ENCODE measurements at places on chromosomes 16 and 17.

DNA sequence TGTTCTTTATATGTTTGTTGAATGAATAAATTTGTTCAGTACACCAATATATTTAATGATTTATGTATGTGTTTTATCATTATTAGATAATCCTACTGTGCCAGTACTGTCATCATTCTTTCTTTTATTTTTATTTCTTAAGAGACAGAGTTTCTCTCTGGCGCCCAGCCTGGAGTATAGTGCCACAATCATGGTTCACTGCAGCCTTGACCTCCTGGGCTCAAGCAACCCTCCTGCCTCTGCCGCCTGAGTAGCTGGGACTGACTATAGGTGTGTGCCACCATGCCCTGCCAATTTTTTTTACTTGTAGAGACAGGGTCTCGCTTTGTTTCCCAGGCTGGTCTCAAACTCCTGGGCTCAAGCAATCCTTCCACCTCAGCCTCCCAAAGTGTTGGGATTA lies 41.8 kb downstream of the PAFAH1B1 start:
- DNase-seq = no peak

DNA sequence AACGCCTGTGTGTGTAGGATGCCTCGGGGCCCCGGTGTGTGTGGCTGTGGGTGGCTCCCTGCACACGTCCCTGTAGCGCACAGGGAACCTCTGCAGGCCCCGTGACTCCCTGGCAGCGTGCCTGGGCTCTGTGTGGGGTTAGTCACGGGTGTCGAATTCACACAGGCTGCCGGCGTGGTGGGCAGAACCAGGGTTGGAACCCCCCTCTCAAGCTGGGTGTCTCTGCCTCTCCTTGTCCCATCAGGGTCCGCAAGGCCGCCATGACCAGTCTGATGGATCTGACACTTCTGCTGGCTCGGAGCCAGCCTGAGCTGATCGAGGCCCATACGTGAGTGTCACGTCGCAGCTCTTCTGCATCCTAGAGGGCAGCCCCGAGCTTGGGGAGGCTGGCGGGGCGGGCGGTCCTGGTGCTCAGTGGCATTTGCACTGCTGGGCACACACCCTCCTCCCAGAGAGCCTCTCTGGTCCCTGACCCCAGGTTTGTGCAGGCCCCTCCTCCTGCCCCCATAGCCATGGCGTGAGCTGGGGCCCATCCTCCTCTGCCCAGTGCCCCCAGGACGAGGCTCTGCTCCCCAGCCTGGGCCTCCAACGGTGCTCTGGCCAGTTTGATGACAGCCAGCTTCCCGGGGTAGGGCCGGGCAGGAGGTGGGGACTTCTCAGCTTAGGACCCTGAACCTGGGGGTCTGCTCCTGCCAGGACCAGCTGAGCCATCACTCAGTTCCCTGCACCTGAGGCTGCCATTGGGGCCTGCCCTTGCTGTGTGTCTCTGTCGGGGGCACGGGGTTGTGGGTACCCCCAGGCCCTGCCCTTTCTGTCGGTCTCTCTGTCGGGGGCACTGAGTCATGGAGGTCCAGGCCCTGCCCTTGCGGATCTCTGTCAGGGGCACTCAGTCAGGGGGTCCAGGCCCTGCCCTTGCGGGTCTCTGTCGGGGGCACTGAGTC lies 88.1 kb upstream of the ZNF750 start:
- no peak for DNase-seq

- DNase-seq = peak; percentile 8
Observed at GRCh38 chr16:57264950-57265371, 19.5 kb downstream of the PLLP start.

DNA sequence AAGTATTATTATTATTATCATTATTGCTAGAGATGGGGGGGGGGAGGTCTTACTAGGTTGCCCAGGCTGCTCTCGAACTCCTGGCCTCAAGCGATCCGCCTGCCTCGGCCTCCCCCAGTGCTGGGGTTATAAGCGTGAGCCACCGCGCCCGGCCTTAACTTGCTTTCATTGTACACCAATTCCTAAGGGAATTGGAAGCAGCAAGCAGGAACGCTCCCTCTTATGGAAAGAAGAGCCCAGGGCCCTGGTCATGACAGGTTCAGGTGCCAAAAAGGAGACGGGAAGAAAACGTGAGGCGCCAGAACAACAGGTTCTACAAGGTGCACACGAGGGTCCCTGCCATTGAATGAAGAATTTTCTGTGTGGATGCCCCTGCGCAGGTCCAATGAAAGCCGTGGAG lies 540 bp upstream of the RPL38 start:
- no peak for DNase-seq

- no peak for DNase-seq
Observed at GRCh38 chr17:76660656-76661042, 17.1 kb upstream of the ST6GALNAC1 start.

- DNase-seq = no peak
Observed at GRCh38 chr17:45081047-45081703, 20.1 kb downstream of the NMT1 start.

- no peak for DNase-seq
Observed at GRCh38 chr17:40373324-40373723, 8.8 kb upstream of the GJD3 start.

DNA sequence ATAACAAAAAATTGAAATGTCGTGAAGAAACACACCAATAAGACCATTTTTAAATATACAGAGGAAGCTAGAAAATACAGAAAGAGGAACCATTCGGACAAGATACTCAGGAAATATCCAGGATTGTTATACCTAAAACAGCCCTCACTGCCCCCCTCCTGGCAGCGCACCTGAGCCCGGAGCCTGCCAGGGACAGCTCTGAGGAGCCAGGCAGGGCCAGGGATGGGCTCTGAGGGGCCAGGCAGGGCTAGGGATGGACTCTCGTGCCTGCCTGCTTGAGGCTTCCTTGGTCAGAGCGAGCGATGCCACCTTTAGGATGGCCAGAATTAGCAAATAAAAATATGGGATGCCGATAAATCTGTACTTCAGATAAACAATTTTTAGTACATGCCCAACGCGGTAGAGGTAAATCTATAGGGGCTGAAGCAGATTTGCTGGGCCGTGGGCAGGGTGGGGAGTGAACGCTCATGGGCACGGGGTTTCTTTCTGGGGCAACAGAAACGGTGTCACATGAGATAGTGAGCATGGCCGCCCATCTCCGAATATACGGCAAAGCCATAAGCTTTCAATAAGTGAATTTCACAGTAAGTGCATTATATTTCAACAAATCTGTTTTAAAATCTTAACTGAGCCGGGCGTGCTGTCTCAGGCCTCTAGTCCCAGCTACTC lies 18.2 kb upstream of the CSNK1D start:
- DNase-seq = no peak

- DNase-seq = no peak
Observed at GRCh38 chr16:17170435-17170834, 300.3 kb downstream of the XYLT1 start.

GRCh38 chr17:81365601-81366585 lies 29.4 kb upstream of the BAHCC1 start:
- DNase-seq = peak; percentile 20

GRCh38 chr16:69703638-69704037 lies 22.7 kb downstream of the NQO1 start:
- no peak for DNase-seq

GRCh38 chr17:66789961-66790437 lies 44.9 kb upstream of the CACNG5 start:
- DNase-seq = no peak

GRCh38 chr17:14331225-14331981 lies 30.5 kb downstream of the HS3ST3B1 start:
- no peak for DNase-seq

GRCh38 chr17:18187821-18188761 lies 4.5 kb downstream of the ALKBH5 start:
- DNase-seq = no peak

- DNase-seq = peak; percentile 45
Observed at GRCh38 chr16:72927199-72928089, 120.5 kb downstream of the ZFHX3 start.

DNA sequence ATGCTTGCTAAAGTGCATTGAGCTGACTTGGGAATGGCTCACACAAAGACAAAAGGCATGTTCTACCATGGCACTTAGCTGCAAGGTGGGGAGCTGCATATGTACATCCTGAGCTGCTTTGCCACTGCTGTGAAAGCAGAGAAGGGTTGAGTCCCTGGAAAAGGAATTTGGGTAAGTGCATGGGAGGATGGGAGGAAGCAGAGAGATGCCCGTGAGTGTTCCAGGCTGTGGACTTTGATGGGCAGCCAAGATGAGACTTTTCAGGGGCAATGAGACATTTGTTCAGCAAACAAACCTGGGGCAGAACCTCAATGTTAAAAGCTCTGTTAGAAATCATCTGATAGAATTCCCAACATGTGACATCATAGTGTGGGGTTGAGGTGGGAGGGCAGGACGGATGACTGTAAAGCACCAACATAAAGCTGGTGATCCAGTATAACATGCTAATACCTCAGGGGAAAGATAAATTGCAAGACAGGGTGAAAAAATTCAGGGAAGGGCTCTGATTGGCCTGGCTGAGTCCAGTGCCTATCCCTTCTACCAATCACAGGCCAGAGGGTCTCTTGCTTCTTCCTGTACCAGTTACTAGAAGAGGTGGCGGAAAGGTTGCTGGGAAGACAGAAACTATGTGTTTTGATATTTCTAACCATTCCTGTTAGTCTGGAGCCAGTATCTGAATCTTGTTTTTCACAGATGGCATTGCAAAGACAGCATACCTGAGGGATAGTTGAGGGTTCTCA lies 163.2 kb downstream of the UTP18 start:
- no peak for DNase-seq

GRCh38 chr16:7888411-7888810 lies 555.8 kb downstream of the RBFOX1 start:
- no peak for DNase-seq

- DNase-seq = no peak
Observed at GRCh38 chr16:72442385-72443158, 270.6 kb upstream of the PMFBP1 start.

- no peak for DNase-seq
Observed at GRCh38 chr16:86626966-86627365, 48.6 kb downstream of the FOXL1 start.

- DNase-seq = peak; percentile 79
Observed at GRCh38 chr17:28384281-28385036, 13.0 kb downstream of the SARM1 start.

DNA sequence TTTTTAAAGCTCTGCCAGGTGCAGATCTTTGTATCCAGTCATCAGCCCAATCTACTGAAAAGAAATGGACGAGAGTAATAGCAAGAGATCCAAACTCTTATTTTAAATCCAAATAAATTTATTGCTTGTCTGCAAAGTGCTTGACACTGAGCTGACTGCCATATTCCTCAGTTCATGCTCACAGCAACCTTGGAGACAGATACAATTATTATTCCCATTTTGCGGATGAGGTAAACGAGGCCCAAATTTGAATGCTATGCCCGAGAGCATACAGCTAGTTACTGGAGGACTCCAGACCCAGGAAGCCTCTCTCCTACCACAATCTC lies 620 bp downstream of the NOB1 start:
- no peak for DNase-seq

GRCh38 chr17:45867702-45868101 lies 23.0 kb downstream of the SPPL2C start:
- DNase-seq = no peak

DNA sequence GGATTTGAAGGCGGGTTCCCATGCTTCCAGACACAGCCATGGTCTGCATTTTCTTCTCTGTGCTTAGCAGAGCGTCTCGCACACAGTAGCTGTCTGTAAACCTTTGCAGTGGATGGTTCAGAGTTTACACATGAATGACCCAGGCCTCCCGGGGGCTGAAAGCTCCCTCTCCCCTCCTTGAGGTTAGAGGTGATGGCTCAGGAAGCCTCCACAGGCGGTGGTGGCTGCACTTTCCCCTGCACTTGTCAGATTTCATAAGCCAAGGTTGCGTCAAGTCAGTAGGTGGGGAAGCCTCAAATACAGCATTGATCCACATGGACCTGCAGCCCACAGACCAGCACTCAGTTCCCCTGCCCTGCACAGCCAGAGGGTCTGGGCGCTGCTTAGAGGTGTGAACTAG lies 211.9 kb downstream of the KATNIP start:
- no peak for DNase-seq

DNA sequence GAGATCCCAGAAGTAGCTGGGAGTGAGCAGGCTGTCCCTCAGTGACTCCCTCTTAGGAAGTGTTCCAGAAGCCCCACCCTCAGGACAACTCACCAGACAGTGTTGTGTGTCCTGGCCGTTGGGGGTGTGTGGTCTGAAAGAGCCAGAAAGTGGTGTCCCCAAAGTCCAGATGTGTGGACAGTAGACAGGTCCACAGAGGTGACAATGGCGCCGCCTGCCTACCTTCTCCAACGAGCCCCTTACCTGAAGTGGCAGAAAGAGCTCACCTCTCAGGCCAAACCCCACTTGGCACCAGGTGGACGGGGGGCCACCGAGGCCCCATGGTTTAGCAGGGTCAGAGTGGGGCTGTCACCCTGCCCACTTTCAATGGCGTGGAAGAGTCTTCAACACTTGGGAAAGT lies 19.9 kb downstream of the C17orf100 start:
- no peak for DNase-seq

- no peak for DNase-seq
Observed at GRCh38 chr17:29240477-29240876, 6.2 kb upstream of the CRYBA1 start.

DNA sequence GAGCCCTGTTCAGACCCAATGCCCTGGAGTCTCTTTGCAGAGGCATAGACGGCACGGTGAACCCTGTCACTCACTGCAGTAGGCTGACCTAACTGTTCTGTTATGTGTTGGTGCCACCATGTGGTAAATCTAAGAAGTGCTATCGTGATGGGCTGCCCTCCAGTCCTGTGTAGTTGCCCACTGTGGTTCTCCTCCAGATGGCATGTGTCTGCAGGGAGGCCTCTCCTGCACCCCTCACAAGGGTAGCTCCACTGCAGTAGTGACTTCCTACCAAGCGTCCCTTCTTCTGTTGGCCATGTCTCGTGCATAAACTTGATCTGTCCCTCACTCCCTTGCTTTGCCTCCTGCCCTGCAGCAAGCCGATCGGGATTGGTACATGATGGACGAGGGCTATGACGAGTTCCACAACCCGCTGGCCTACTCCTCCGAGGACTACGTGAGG lies 5.8 kb downstream of the DHX38 start:
- DNase-seq = no peak

- no peak for DNase-seq
Observed at GRCh38 chr16:8866118-8866883, 2.5 kb downstream of the CARHSP1 start.

GRCh38 chr17:42163113-42163512 lies 8.3 kb upstream of the RAB5C start:
- no peak for DNase-seq

- no peak for DNase-seq
Observed at GRCh38 chr16:3487521-3488410, 7.5 kb downstream of the C16orf90 start.

GRCh38 chr16:73059779-73060615 lies 12.1 kb upstream of the ZFHX3 start:
- DNase-seq = no peak

DNA sequence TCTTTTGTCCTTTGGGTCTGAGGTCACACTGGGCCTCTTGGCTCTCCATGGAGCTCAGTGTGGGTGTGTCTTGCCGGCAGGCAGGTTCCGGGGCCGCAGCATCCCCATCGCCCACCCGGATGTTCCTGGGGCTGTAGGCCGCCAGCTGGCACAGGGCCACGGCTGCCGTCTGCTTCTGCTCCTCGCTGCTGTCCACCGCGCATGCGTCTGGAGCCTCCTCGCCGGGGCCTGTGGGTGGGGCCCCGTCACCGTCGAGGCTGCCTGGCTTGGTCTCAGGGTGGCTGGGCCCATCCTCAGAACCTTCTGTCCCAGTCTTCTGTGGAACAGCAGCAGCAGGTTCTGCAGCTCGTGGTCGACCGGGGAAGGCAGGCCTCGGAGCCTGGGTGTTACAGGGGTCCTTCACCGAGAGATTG lies 9.6 kb downstream of the ZNF750 start:
- DNase-seq = no peak

- DNase-seq = no peak
Observed at GRCh38 chr16:76729525-76729924, 452.3 kb downstream of the CNTNAP4 start.

GRCh38 chr16:87025676-87026075 lies 291.5 kb downstream of the C16orf95 start:
- no peak for DNase-seq
